ENCODE measurements at places on chromosomes 2 and 18.

- H3K36me3 ChIP-seq, result peaks cover 49% of the 10 kb centered on the region
- peaks cover 53% of the 10 kb centered on the region for H3K4me1 ChIP-seq
- DNase-seq, result peak; percentile 42
Observed at GRCh38 chr2:3575534-3576262, 638 bp downstream of the RPS7 start.

DNA sequence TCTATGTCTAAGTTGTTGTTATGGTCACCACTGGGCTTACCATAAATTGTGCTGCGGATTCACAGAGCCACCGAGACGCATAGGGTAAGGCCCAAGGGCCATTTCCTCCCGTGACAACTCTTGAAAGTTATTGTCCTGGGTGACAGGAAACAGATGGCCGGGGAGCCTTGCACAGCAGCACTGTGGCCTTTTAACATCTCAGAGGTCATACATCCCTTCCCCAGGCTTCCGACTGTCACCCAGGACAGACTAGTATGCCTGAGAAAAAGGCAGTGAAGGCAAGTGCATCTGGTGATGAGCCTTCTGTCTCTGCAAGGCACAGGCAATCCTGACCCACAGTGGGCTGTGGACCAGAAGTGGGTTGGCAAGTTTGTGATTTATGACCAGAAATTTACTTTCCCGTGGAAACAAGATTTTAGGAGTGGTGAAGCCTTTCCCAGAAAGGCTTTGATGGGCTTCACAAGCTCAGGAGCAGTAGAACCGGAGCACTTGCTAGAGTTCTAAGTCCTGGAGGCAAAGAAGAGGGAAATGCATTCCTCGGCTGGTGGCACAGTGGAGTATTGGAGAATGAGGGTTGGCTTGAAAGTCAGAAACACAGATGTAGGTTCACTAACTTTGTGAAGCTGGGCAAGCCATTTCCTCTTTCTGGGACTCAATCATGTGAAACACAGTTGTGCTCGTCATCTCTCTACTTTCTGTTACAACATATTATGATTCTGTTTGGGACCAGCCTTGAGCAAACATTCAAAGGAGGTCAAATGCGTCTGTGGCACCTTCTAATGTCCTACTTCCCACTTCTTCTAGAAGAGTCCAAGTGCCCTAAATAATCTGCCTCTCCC, 2.0 kb upstream of the CAPN14 start:
- no peak for DNase-seq
- H3K4me1 ChIP-seq, result peaks cover 25% of the 10 kb centered on the region
- no peak overlapping the region for H3K4me3 ChIP-seq
- no peak overlapping the region for H3K27ac ChIP-seq
- no peaks in the 10 kb centered on the region for H3K36me3 ChIP-seq

GRCh38 chr2:80830891-80831290, 526.3 kb upstream of the LRRTM1 start:
- no peaks in the 10 kb centered on the region for H3K27me3 ChIP-seq
- H3K27ac ChIP-seq, result no peak overlapping the region
- DNase-seq, result no peak

- no peaks in the 10 kb centered on the region for H3K4me1 ChIP-seq
- H3K27ac ChIP-seq, result no peak overlapping the region
- DNase-seq, result no peak
- no peak overlapping the region for H3K4me3 ChIP-seq
- peaks cover 7% of the 10 kb centered on the region for H3K27me3 ChIP-seq
Observed at GRCh38 chr2:101534149-101534611, 59.3 kb upstream of the RFX8 start.

DNA sequence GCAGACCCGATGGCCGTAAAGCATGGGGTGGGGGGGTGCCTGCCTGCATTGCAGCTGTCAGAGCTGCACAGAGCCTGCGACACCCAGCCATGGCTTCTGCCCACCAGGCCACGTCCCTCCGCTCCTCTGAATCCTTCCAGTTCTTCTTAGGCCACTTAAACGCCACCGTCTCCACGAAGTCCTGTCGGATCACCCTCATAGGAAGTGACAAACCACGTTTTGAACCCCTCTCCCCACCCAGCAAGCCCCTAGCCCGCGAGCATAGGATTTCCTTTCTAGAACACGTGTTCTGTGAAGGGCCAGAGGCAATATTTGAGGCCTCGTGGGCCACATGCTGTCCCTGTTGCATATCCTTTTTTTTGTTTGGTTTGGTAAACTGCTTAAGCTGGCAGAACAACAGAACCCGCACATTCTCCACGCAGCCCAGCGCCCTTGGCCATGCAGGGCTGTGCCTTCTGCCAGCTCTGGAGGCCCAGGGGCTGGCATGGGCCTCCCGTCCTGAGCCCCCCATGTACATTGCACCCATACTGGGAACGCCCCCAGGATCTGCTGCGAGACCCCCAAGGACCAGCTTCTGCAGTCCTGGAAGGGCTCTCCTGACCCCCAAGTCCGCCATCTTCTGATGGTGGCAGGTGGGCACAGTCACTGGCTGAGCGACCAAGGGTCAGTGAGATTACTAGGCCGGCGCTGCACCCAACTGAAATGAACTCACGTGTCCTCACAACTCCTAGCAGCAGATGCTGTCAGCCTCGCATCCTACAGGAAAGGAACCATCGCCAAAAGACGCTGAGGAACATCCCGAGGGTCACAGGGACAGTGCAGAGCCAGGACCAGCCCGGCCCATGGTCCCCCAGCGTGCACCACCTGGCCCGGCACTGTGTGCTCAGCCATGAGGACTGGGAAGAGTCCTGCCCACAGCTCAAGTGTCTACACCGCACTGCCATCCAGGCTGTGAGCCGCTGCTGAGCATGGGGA, 35.1 kb downstream of the ADI1 start:
- H3K4me3 ChIP-seq, result no peak overlapping the region
- no peaks in the 10 kb centered on the region for H3K4me1 ChIP-seq
- H3K36me3 ChIP-seq, result peaks cover 7% of the 10 kb centered on the region
- no peak overlapping the region for H3K27ac ChIP-seq

- H3K27ac ChIP-seq, result peak overlapping the region; percentile 32
- no peak overlapping the region for H3K4me3 ChIP-seq
- peaks cover 2% of the 10 kb centered on the region for H3K36me3 ChIP-seq
- H3K27me3 ChIP-seq, result peaks cover 7% of the 10 kb centered on the region
- DNase-seq, result no peak
- H3K4me1 ChIP-seq, result peaks cover 26% of the 10 kb centered on the region
Observed at GRCh38 chr2:85678377-85678776, 10.4 kb upstream of the SFTPB start.

DNA sequence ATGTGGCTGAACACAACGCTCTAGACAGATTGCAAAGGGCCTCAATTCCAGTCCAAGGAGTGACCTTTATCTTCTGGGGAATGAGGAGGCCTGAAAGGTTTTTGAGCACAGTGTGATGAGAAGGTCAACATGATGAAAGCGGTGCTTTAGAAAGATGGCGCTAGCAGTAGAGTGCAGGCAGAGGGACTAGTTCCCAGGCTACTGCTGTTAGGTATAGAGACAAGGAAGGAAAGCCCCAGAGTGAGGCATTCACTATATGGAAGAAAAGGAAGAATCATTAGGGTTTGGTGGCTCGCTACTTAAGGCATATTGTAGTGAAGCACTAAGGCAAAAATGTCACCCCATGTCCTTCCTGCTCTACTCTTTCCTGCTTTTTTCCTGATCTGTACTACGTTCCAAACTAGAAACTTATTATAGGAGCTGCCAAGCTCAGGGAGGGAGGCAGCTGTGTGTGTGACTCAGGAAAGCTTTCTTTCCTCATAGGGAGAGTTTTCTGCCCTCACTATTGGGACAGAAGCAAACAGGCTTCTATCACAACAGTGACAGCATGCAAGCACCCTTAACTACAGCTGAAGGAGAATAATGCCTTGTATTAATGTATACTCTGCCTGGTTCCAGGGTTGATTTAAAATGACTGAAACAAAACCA, 160.8 kb upstream of the CAVIN2 start:
- peaks cover 10% of the 10 kb centered on the region for H3K27me3 ChIP-seq
- no peak for DNase-seq

Measured in activated CD8-positive, alpha-beta T cell treated with anti-CD3 and anti-CD28 coated beads, Interleukin-2, amount 10 ng/mL, durations not matched to agents 7 days and 5 days (primary cell).